ENCODE measurements at places on chromosomes 5 and 9.

GRCh38 chr9:93186215-93186945 is 2.4 kb downstream of the WNK2 start:
- DNase-seq, result no peak

DNA sequence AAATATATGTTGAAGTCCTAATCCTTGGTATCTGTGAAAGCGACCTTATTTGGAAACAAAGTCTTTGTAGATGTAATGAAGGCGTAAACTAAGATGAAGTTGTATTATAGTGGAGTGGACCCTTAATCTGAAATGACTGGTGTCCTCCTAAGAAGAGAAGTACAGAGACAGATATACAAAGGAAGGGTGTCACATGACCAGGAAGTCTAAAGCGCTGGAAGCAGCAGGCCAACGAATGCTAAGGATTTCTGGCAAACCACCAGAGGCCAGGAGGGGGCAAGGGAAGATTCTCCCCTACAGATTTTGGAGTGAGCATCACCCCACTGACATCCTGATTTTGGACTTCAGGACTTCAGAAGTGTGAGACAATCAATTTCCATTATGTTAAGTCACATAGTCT is 162.4 kb downstream of the SLC12A2 start:
- DNase-seq, result no peak

DNA sequence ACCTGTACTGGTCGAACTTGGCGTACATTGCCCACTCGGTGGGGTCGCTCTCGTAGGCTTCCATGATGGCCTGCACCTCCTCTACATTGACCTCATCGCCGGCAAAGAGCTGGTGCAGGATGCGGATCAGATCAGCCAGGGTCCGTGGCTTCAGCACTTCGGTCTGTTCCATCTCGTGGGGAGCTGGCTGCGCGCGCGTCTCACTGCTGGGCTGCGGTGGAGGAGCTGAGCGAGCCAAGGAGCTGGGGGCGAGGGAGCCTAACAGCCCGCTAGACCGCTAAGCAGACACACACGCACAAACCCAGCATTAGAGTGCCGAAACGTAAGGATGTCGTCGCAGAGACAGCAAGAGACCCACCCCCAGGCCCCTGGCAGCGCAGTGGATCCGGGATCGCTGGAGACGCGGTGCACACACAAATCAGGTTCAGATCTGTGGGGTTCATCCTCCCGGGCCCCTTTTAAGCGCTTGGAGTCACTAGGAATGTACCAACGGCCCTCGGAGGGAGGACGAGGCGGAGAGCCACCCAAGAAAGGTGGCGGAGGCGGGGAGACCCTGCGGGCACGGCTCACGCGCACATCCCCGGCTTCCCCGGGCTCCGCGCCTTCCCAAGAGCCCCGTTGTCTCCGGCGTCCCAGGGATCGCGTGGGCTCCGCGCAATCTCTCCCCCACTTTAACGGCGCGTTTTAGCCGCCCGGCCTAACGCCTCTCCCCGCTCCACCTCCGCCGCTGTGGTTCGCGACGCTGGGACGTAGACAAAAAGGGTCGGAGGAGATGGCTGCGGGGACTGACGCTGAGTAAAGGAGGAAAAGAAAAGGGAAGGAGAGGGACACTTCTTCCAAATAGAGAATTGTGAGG is at the start of gene CDO1:
Gene CDO1 (minus strand): TSS at position 434 of the 856 bp plus-strand sequence. CDS start 262 bp downstream, at position 172.
- DNase-seq, result peak; percentile 29

GRCh38 chr5:19880859-19881436 is 107.1 kb downstream of the CDH18 start:
- no peak for DNase-seq

- DNase-seq, result no peak
Measured at GRCh38 chr9:126521551-126521950, 92.2 kb upstream of the LMX1B start.

DNA sequence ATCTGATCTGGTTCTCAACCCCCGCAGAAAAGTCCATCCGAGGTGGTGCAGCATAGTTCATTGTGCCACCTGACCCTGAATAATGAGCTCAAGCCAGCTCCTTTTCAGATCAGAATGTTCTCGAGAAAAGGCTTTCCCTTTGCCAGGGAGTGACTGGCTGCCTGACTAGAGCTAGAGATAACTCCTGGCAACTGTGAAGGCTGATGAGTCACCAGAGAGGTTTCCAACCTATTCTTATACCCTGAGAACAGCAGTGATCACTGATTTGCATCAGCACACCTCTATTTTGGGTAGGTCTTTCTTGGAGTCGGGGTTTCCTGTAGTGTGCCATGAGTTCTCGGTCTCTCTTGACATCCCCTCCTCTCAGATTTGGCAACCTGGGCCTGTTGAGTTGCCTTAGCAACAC is 127.9 kb downstream of the PIK3R1 start:
- peak; percentile 26 for DNase-seq

- DNase-seq, result no peak
Measured at GRCh38 chr5:139188558-139189270, 9.5 kb downstream of the SIL1 start.

DNA sequence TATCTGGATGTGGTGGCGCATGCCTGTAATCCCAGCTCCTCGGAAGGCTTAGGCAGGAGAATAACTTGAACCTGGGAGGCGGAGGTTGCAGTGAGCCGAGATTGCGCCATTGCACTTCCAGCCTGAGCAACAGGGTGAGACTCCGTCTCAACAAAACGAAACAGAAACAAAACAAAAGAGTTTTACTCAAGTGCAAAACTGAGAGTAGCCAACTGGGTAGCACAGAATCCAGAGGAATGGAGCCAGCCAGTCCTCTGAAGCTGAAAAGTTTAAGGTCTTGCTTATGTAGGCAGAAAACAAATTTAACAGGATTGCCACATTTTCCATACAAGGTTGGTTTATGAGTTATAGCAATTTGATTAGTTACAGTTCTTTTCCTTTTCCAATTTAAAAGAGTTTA is 32.0 kb downstream of the SPIN1 start:
- DNase-seq, result no peak

DNA sequence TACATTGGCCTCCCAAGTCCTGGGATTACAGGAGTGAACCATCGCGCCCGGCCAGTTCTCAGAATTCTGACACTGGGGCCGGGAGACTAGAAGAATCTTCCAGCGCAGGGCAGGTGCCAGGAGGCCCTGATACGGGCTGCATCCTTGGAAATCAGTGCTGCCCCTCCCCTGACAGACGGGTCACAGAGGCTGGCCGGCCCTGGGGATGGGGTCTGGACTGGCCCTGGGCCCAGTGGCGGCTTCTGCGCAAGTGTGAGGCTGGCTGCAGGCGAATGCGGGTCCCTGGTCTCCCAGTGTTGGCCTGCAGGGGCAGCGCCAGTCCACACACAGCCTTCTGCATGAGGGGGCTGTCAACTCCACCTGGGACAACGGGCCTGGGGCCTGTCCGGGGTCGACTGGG is 831 bp upstream of the TBC1D9B start:
- DNase-seq, result no peak

GRCh38 chr5:155282503-155283107 is 269.1 kb downstream of the KIF4B start:
- DNase-seq, result no peak

DNA sequence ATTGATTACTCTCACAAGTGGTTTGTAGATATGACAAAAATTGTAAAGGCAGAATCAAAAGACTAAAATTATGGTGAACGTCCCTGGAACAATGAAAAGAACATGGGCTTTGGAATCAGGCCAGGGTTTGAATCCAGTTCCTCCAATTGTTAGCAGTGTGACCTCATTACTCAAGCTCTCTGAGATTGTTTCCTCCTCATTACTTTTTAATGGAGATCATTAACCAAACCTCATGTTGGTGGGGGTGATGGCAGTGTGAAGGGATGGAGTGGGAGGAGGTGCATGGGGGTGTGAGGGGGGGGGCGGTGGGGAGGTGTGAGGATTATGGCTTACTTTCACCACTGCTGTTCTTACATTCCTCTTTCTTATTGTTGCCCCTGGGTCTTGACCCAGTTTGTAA is 44.1 kb upstream of the FOXE1 start:
- no peak for DNase-seq

GRCh38 chr9:117546894-117547678 is 132.2 kb upstream of the ASTN2 start:
- no peak for DNase-seq

Data from stimulated activated CD4-positive, alpha-beta T cell treated with anti-CD3 and anti-CD28 coated beads, Interleukin-1b, Interleukin-23, amount 100 ng/mL, for 48 hours (primary cell).